ENCODE measurements at places on chromosomes 11 and 22.
A peak's percentile ranks its signal among the peaks of the same experiment; 100 is the strongest.

GRCh38 chr11:130054966-130055365 is 14.7 kb upstream of the APLP2 start:
- no peak for DNase-seq

- no peak for DNase-seq
These were observed 226.6 kb downstream of the ST3GAL4 start for GRCh38 chr11:126581871-126582648.

DNA sequence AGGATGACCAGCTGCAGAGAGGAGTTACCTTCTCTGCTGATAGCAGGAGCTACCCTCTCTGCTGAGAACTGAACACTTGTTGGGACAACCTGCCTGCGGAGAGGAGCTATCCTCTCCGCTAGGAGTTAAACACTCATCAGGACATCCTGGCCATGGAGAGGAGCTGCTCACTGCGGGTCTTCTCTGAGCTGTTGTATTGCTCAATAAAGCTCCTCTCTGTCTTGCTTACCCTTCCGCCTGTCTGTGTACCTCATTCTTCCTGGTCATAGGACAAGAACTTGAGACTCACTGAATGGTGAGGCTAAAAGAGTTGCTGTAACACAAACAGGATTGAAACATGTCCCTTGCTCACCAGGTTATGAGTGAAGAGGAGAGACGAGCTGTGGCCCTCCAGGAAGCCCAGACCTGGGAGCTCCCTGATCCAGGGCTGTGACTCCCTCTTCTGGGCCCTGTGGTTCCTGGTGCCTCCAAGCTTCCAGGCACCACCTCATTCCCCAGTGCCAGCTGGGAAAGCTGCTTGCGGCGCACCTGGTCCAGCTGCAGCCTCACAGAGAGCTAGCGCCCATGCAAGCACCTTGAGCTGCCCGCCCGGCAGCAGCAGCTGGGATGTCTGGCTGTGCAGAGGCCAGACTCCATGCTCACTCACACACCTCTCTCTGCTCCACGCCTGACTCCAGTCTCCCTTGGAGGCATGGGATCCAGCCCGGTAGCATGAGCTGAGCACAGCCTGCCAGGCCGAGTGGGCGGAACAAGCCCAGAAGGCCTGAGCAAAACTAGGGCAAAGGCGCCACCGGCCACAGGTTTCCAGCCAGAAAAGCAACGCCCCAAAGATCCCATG is 50.5 kb downstream of the RAB30 start:
- DNase-seq = peak; percentile 56

DNA sequence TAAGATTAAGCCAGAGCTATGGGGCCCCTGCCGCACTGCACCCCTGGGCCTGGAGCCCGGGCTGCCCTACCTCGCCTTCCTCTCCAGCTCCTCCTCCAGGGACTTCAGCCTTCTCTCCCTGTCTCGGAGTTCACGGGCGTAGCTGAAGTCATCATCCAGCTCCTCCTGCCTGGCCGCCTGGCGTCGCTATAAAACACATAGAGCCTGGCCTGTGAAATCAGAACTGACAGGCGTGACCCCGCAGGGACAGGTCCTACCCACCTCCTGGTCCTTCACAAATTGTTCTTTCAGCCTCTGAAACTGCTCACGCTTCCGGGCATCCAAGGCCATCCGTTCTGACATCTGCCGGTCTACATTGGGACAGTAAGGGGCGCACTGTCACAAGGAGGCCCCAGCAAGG is 20.8 kb downstream of the TUBGCP6 start:
- no peak for DNase-seq

GRCh38 chr22:35840302-35840739 is 122.6 kb downstream of the APOL5 start:
- peak; percentile 94 for DNase-seq

- no peak for DNase-seq
These were observed 2.5 kb downstream of the EPS8L2 start for GRCh38 chr11:708511-708910.

DNA sequence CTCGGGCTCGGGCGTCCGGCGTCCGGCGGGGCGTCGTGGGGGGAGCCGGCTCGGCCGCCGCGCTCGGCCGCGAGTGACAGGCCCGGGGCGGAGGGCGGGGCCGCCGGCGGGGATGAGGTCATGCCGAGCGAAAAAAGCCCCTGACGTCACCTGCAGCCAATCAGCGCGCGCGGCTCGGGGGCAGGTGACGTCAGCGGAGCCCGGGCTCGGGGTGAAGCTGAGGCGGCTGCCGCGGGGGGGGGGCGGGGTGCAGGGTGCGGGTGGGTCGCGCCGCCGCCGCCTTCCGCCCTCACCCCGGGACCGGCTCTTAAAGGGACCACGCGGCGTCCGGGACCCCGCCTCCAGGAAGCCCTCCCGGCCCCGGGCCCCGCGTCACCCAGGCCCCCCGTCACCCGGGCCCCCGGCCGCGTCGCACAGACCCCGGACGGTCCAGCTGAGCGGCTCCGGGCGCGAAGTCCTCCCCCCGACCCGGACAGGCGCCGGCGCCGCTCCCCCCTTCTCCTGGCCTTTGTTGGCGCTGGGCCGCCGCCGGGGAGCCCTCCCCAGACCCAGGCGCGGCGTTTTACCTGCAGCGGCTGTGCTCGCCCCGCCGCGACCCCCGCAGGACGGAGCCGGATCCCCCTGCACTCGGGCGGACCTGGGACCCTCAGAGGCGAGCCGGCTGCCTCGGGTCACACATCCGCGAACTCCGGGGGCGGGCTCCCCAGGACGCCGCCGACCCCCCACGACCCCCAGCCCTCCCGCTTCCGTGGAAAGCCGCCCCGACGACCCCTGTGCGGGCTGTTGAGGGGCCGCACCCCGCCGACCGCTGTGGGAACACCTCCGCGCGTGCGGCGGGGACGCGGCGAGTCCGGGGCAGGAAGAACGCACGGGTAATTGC is at the start of gene DUSP8:
Gene DUSP8, minus strand, starts transcription at position 75 of the 880 bp plus-strand sequence. CDS start 6,445 bp downstream, outside the sequence.
- no peak for DNase-seq

GRCh38 chr11:124172101-124172500 is 11.0 kb upstream of the OR10D3 start:
- DNase-seq = no peak

- no peak for DNase-seq
These were observed 215.1 kb upstream of the SORL1-AS1 start for GRCh38 chr11:121667836-121668235.

GRCh38 chr11:105181521-105181920 is 42.0 kb upstream of the CARD18 start:
- no peak for DNase-seq

- DNase-seq = peak; percentile 28
These were observed 101.2 kb downstream of the BCR start for GRCh38 chr22:23281406-23282088.

DNA sequence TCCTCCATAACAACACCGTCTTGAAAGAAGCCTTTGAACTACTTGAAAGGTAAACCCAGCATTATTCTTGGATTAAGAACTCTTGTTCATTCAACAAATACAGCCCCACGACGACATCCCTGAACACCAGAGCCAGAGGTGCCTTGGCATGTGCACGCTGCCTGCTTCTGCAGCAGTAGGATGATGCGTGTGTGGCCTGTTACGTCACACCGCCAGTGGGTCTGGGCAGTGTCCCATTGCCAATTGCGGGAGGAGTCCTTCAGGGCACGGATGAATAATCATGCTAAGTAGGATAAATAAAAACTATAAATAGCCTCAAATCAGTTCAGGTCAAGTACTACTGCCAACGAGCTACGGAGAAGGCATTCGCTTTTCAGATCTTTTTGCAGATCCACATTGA is 380.5 kb downstream of the SHANK2 start:
- no peak for DNase-seq

DNA sequence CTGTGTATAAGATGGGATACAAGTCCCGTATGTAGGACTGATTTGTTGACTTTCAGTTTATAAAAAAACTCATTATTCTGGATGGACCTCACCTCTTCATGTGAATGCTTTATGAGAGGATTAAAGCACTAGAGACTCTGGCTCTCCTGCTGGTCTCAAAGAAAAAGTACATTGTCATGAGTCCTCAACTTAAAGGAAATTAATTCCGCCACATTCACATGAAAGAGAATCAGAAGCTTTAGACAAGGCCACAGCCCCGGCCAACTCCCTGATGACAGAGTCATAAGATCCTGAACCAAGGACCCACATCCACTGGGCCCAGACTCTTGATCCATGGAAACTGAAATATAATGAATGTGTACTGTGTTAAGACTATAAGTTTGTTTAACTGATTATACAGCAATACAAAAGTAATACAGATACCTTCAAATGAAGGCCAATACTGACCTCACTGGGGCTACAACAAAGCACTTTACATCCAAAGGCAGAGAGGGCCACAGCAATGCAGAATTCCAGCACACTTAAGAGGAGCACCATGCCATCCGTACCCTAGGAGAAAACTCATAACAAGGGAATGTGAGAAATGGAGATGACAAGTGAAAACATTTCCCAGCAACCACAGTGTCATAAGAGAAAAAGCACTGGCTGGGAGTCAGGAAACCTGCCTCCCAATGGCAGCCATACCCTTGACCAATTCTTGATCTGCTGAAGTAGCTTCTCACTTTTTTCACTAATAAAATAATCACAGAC is 25.4 kb upstream of the MS4A6A start:
- DNase-seq = no peak

DNA sequence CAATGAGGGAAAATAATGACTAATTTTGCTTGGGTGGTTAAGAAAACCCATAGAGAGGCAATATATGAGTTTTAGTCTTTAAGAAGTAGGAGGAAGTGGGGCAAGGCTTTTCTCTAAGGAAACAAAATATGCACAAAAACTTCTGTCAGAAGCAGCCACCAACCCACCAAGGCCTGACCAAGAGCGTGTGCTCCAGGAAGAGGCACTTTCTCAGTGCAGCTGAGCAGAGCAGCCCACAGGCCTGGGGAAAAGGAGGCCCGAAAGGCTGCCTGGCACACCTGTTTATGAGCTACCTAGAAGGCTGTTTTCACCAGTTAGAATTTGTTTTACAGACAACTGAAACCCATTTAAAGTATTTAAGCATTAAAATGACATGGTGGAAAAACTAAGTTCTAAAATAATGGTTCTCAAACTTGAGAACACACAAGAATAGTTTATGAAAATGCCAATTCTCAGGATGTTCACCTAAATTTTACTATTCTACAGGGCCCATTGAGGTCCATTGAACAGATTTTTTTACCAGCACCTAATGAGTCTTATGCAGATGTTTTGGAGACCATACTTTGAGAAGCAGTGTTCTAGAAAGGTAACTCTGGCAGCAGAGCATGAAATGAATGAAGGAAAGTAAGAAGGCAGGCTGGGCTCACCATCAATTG is 160.5 kb upstream of the DDI1 start:
- no peak for DNase-seq

- DNase-seq = no peak
These were observed 2.1 kb upstream of the LRRC32 start for GRCh38 chr11:76672431-76673175.

GRCh38 chr22:45211435-45211834 is 29.3 kb downstream of the KIAA0930 start:
- no peak for DNase-seq

DNA sequence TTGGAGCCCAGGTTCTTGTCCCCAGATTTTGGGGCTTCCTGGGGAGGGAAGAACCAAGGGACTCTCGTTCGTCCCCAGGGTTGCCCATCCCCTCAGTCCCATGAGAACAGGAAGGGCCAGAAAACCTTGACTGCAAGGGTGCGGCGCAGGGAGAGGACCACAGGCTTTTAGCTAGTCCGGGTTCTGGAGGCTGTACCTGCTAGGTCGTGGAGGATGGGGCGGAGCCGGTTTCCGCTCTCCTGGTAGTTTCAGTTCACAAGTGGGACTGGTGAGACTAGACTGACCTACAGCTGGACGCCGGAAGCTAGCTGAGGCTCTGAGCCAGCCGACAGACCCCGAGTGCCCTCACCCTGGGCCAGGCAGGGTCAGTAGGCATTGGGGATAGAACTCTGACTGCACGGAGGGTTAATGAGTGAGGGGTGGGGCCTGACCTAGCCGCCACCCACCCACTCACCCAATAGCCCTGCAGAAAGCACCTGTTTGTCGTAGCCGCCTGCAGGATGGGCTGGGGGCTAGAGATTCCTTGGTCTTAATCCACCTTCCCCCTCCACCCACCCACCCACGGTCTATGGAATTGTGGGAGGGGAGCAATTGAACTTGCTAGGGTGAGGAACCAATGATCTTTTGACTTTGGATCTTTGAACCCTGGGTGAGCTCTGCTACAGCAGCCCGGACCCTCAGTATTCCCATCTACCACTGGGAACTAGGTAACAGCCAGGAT is 1.5 kb downstream of the MAFF start:
- no peak for DNase-seq

- DNase-seq = no peak
These were observed 1041.8 kb downstream of the TBC1D22A start for GRCh38 chr22:47804281-47804680.

DNA sequence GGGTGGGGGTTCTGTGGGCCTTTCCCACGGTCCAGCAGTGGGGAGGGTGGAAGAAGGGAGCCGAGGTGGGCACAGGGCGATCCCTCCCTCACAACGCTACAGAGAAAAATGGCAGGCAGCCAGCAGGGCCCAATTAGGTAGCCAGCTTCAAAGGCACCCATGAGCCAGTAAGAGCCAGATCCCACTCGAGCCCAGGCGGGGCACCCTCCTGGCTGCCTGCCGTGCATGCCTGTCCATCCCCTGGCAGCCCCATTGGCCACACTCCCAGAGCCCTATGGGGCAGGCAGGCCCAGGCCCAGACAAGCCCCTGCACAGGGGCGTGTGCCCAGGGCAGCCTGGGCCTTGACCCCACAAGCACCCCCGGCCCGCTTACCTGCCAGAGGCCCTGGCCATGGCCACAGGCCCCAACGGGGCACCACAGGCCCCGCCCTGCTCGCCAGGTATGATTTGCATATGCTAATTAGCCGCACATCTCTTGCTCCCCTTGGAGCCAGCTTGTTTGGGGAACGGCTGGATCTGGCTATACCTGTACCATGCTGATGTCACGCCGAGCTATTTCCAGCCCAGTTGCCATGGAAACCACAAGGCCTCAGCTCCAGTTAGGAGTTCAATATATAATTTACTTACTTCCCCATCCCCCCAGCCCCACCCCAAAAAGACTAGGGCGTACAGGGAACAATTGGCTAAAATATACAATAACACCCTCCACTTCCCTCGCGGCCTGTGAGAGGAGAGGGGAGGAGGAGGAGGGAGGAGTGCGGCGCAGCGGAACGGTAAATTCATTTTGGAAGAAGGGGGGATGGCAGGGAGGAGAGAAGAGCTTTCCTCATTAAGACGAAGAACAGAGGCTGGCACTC is 47.5 kb upstream of the TCF20 start:
- no peak for DNase-seq

- DNase-seq = peak; percentile 34
These were observed 1335.0 kb downstream of the BRD1 start for GRCh38 chr22:48492366-48493320.

DNA sequence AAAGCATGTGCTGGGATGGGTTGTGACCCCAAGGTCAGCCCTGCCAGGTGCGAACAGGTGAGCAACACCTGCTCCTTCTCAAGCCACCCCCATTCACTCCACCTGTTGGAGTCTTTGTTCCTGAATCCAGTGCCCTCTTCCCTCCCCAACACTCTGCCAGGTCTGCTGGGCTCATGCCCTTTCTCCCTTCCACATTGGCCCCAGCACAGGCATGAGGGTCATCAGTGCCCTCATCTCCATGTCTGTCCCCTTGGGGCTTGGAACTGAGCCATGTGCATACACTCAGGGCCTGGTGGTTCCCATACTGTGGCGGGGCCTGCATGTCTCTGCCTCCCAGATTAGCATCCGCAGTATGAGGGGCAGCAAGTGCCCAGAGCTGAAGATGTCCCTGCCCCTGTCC is 19.1 kb downstream of the RFPL2 start:
- no peak for DNase-seq

GRCh38 chr22:48800036-48800885 is 1027.4 kb downstream of the BRD1 start:
- no peak for DNase-seq

Measured in SHP77 treated with DMSO at 0.1 percent for 48 hours (cell line).